ENCODE measurements at places on chromosomes 2 and 18.

GRCh38 chr2:120631724-120632123, 103.9 kb upstream of the GLI2 start:
- DNase-seq, result no peak

- no peak for DNase-seq
Observed at GRCh38 chr18:34611904-34612303, 98.2 kb upstream of the DTNA start.

DNA sequence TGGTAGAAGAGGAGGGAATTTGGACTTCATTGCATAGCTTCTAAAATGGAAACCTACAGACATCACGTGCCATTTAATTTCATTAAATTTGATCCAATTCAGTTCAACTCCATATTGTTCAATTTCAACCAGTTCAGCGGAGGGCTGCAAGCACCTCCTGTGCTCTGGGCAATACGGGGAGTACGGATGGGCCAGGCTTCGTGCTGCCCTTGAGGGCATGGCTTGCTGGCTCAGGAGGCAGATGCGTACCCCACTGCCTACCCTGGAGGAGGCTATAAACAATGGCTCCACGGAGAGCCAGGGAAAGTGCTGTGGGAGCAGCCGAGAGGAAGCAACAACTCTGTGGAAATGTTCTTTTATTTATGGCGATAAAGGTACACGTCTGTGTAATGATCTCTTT, 261.8 kb downstream of the DCDC2C start:
- DNase-seq, result no peak

GRCh38 chr2:67164771-67165522, 232.2 kb upstream of the ETAA1 start:
- DNase-seq, result no peak

GRCh38 chr18:22826726-22827125, 106.4 kb upstream of the RBBP8 start:
- DNase-seq, result no peak

DNA sequence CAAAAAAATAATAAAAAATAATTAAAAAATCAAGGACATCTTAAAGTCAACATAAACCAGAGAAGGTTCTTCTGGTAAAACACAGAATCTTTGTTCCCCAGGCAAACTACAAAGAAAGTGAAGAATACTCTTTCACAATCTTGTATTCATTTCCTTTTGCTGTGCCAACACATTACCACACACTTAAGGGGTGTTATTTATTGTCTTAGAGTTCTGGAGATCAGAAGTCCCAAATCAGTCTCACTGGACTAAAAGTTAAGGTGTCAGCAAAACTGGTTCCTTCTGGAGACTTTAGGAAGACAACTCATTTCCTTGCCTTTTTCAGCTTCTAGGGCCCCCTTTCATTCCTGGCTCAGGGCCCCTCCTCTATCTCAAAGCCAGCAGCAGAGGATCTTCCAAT, 12.2 kb upstream of the CAB39 start:
- DNase-seq, result no peak

- no peak for DNase-seq
Observed at GRCh38 chr2:36569267-36569856, 28.6 kb downstream of the FEZ2 start.

- DNase-seq, result no peak
Observed at GRCh38 chr18:67179726-67180125, 336.8 kb downstream of the DSEL start.

GRCh38 chr2:25371253-25372241, 29.8 kb upstream of the DNMT3A start:
- no peak for DNase-seq

DNA sequence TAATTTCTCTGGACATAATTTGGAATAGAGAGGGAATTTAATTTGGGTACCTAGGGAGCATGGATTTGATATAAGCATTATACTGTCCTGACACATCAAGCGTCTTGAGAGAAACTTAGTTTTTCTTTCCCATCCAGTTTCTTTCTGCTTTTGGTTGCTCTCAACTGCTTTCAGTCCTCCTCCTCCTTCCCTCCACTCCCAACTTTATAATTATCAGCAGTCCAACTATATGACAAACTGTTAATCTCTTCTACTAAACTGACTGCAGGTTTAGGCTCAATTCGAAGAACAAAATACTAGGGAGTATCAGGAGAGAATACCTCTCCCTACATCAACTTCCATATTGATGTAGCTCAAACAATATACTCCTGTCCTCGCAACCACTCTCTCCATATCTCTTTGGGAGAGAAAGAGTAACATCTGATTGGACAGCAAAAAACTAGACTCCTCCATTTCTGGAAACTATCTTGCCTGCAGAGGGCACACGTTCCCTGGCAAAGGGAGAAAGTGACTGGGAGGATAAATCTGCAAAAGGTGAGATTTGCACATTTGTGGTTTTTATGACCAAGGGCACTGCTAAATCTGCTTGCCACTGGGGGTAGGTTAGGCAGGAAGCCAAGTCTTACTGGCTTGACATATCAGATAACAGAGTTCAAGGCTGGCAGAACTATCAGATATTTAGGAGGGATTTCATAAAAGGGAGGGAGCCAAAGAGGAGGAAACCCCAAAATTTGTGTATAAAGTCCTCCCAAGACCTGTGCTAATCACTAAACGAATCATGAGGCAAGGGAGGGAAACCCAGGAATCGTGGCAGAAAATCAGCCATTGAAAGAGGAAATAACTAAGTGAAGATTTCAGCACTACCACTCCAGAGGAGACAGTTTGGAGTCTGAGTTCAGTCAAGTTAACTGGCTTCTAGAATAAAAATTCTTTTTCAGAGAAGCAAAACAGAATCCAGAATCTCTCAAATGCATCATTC, 40.0 kb downstream of the ICA1L start:
- peak; percentile 54 for DNase-seq

DNA sequence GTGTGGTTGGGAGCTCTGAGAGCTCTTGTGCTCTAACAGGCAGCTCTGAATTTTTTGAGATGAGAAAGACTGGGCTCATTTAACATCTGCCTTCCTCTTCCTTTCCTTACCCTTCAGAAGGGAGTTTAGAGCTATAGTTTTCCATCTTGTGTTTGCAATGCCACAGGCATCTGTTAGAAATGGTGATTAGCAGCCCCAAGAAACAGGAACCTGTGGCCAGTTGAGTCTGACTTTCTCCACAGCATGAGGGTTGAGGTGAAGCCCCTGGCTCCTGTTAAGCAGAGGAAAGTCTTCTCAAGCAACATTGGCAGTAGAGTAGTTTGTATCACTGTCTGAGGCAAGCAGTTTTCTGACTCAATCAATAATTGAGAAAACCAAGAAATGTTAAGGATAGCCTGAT, 577.4 kb downstream of the ZEB2 start:
- DNase-seq, result no peak
